ENCODE measurements at places on chromosomes 16 and 17.

- DNase-seq = no peak
Measured at GRCh38 chr17:17749921-17750320, 68.7 kb downstream of the RAI1 start.

DNA sequence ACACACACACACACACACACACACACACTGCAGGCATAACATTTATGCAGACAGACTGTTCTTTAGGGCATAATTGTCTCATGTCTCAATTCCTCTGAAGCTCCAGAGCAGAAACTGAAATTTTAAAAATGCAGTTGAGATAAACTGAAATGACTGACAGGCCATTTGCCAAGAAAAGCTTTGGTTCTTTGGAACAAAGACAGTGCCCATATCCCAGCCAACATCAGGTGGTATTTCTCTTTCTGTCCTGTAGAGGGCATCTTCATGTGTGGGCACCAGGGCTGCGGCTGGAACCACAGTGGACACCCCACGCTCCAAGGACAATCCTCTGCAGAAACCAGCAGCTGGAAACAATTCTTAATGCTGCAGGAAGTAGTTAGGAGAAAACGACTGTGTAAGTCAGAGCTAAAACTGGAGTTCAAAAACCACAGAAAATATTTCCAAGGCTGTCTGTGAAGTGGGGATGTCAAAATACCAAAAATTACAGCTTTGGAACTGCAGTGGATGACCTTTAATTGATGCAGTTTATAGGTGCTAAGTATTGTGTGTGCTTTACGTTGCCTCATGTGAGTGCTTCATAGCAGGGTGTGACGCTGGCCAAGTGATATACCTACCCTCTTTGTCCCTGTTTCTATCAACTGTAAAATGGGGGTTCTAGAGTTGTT is 10.6 kb upstream of the MEFV start:
- no peak for DNase-seq

GRCh38 chr16:19997264-19997663 is 76.4 kb downstream of the GPR139 start:
- DNase-seq = no peak

DNA sequence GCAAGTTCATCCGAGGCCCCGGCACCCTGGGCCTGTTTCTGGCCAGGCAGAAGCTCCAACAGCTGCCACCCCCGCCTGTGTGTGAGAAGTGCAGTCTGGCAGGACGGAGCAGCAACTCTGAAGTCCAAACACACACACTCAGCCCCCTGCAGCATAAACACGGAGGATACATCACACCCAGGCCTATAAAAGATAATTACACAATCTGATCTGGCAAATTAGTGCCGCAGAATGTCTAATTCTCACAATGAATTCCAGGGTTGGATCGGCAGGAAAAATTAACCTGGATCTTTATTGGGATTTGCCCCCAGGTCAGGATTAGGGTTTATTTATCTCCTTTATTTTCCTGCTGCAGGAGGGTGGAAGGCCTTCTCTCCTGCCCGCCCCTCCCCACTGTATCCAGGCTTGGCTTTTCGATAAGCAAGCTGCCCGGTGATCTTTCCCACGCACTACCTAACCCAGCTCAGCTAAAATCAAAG is 311.4 kb downstream of the SOX9 start:
- no peak for DNase-seq

DNA sequence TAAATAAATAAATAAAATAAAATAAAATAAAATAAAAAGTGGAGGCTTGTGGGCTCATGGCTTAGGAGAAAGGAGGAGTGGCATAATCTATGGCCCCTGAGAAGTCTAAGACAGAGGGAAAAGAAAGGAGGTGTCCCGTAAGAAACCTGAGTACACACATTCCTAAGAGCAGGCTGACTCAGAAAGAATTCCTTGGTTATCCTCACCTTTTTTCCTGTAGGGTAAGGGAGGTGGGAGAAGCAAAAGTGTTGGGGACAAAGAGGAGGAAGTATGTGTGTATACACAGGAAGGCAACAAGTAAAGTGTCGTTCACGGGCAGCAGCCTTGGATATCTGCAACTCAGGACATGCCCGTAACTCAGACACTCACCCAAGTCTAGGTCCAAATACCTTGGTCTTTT is 29.3 kb downstream of the MARF1 start:
- peak; percentile 14 for DNase-seq

DNA sequence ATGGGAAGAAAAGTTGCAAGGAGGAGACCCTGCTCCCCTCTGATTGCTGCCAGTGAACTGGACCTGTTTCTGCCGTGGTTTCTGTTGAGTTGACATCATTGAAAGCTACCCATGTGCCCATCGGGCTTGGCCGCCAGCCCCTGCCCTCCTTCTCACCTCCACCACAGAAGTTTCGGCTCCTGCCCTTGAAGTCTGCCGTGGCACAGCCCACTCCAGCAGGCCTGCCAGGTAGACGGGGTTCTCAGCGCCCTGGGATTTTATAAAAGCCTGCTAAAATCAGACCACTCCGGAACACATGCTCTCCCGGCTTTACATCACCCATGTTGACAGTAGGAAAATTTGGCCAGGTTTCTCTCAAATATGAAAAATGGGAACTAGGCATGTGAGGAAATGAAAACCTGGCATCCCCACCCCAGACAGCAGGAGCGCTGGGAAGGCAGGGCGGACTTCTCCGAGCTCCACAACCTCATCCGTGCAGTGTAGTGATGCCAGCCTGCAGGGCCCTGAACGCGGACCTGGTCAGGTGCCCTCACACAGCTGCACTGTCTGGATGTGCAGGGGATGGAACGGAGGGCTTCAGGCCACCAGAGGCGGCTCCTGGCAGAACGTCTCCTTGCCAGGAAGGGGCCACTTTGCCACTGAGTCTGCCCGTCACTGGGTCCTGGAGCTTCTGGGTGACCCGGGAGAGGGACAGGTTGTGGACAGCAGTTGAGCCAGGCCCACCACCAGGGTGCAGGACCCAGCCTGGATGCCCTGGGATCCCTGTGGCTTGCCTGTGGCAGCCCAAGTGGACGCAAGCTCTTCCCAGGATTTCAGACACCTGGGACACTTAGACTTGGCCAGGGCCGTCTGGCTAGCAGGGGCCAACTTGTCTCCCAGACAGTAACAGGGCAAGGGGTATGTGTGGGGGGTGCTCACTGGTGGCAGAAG is 6.9 kb upstream of the GSE1 start:
- DNase-seq = no peak

DNA sequence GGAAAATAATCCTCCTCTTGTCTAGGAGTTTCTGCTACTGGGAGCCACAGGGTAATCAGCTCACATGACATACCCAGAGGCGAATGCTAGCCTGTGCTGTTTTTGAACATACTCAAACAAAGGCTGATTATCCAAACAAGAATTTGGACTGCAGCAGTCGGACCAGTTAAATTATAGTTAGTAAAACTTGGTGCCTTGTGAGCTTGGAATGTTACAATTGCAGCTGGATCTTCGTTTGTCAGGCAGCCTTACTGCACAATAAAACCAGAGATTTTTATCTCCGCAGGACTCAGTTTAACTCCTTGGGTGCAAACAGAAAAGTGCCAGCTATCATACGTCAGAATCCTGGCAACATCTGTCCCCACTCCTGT is 163.8 kb upstream of the TBX2 start:
- no peak for DNase-seq

DNA sequence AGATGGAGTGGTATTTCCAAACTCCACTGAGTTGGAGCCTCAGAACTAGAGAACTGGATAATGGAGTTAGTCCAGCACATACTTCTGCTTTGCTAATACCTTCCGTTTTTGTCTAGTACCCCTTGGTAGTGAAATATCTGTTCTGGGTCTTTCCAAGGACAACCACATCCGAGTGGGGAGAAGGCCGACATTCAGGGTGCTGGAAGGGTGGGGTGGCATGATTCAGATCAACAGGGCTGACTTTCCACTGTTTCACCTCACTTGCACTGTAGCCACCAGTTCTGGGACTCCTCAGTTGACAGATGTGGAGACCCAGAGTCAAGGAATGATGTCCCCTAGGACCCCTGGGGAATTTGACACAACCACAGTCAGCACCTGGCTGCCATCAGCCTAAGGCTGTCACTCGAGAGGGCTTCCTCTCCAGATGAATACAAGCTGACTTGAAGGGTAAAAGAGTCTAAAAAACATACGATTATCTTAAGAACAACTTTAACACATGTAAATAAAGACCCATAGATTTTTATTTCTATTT is 84.8 kb upstream of the HNF1B start:
- no peak for DNase-seq

DNA sequence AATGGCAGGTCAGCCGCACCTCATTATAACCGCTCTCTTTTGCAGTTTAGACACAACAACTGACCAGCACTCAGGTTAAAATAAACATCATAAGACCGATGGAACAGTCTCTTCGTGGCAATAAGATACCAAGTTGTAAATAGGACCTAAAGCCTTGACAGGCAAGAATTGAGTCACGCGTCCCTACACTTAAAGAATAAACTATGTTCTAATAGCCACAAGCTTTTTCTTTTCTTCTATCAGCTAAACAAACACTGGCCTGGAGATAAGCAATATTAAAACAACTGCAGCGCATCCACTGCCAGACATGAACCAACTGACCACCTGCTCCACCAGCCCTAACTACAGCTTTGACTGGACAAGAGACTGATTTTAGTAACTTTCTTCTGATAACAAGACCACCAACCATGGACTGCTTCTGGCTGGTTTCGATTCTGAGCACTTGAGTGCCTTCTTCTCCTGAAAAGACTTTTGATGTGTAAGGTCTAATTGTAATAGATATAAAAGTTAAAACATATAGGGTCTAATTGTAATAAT is 17.5 kb downstream of the SLFN12L start:
- DNase-seq = no peak

DNA sequence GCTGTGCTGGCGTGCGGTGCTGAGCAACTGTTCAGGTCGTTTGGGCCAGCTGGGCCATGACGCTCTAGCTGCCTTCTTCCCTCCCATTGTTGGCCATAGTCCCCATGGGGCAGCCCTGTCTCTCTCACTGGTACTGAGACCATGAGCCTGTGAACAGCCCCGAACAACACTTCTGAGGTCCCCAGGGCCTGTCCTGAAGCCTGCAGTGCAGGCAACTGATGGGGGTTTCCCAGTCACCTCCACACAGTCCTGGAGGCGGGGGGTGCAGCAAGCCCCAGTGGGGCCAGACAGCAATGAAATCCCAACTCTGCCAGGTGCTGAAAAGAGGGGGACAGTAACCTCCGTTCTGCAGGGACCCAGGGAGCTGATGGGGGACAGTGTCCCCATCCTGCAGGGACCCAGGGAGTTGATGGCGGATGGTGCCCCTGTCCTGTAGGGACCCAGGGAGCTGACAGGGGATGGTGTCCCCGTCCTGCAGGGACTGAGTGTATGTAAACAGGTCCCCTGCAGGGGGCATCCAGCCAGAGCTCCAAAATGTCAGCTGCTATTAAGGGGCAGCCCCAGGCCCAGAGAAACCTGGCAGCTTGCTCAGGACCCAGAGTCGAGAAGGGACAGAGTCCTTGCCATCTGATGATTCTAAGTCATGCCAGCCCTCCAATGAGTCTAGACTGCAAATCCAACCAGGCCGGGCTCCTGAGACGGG is 30.4 kb downstream of the ENGASE start:
- DNase-seq = no peak

- no peak for DNase-seq
Measured at GRCh38 chr17:72498364-72499210, 377.8 kb downstream of the SOX9 start.

DNA sequence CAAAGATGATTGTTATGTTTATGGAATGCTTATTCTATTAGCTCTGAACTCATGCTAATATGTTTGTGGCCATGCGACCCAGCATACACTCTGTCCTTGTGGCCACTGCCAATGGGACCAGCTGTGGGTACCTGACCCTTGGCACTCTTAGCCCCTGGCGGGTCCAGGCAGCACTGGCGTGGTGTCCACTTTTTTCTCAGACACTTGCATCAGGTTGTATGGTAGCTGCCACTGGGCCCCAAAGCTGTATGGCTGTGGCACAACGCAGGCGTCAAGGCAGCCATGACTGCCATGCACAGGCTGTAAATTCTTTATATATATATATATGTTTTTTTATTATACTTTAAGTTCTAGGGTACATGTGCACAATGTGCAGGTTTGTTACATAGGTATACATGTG is 12.2 kb upstream of the WNT9B start:
- DNase-seq = no peak

- DNase-seq = no peak
Measured at GRCh38 chr16:71854369-71854948, 8.7 kb downstream of the ATXN1L start.

GRCh38 chr16:17412221-17412620 is 58.5 kb downstream of the XYLT1 start:
- DNase-seq = no peak

DNA sequence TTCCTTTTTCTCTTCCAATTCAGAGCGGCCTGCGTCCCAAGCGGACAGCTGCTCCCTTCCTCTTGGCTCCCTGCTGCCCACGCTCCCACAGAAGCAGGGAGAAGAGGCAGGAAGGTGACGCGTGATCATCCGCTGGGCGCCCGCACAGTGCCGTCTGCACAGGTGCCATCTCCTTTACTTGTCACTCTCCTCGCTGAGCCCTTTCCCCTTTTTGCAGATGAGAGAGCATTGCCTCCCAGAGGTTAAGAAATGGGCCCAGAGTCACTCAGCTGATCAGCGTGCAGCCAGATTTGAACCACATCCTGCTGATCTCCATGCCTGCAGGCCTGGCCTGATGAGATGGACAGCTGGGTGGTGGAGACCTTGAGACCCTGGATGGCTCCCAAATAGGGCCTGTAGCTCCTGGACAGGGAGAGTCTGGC is 299.8 kb downstream of the SEC14L1 start:
- DNase-seq = no peak

- DNase-seq = no peak
Measured at GRCh38 chr16:84423416-84423837, 55.1 kb downstream of the ATP2C2 start.

- DNase-seq = no peak
Measured at GRCh38 chr16:14240219-14240843, 169.2 kb downstream of the MRTFB start.

DNA sequence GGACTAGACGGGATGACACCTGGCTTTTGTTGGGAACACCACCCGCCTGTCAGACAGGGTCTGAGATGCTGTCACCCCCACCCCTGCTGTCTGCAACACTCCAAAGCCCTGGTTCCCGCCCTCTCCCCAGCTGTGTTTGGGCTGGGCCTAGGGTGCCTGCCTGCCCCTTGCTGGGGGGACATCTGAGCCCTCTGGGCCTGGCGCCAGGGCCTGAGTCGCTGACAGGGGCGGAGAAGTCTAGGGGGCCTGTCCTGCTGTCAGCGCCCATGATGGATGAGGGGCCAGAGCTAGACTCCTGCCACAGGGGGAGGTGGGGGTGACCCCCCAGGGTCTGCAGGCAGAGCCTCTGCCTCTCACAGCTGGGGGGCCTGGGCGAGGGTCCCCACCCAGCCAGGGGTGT is 7.6 kb upstream of the PKMYT1 start:
- DNase-seq = no peak
